ENCODE measurements at places on chromosomes 4 and X. TPM values are rescaled to one million over a fixed set of nuclear protein-coding genes. Genes with fewer than 3 reads are reported as not detected.
A peak's percentile ranks its signal among the peaks of the same experiment; 100 is the strongest.

DNA sequence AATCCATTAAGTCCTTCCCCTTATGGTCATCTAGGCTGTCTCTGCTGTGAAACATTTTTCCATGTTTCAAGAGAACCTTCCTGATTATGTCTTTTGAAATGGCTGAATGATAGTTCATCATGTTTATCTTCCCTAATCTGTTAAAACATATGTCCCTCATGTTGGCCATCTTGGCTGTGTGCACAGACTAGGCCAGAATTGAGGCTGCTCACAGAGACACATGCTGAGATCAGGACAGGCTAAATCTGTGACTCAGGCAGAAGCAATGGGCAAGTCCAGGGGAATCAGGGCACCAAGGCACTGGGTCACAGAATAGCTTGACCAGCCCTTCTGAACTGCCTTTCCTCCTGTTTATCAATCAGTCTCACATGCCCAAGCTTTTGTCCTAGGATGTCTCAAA lies 78.3 kb downstream of the FHDC1 start:
- no peaks in the 10 kb centered on the region for H3K36me3 ChIP-seq
- no peak for DNase-seq
- H3K4me1 ChIP-seq, result no peaks in the 10 kb centered on the region
- no peaks in the 10 kb centered on the region for H3K27me3 ChIP-seq
- H3K27ac ChIP-seq, result no peak overlapping the region

The ATOH1 gene
- not detected for total RNA-seq

GRCh38 chr4:87209696-87210095 lies 10.7 kb downstream of the KLHL8 start:
- H3K27ac ChIP-seq, result no peak overlapping the region
- H3K36me3 ChIP-seq, result no peaks in the 10 kb centered on the region
- peaks cover 7% of the 10 kb centered on the region for H3K4me1 ChIP-seq
- DNase-seq, result peak; percentile 66

- H3K27ac ChIP-seq, result no peak overlapping the region
- H3K27me3 ChIP-seq, result no peaks in the 10 kb centered on the region
- peaks cover 17% of the 10 kb centered on the region for H3K36me3 ChIP-seq
- no peak for DNase-seq
- H3K4me1 ChIP-seq, result no peaks in the 10 kb centered on the region
- no peak overlapping the region for H3K4me3 ChIP-seq
Measured at GRCh38 chr4:173403051-173403450, 4.1 kb upstream of the SCRG1 start.

The RTL9 gene
- total RNA-seq, result 0.54 TPM

DNA sequence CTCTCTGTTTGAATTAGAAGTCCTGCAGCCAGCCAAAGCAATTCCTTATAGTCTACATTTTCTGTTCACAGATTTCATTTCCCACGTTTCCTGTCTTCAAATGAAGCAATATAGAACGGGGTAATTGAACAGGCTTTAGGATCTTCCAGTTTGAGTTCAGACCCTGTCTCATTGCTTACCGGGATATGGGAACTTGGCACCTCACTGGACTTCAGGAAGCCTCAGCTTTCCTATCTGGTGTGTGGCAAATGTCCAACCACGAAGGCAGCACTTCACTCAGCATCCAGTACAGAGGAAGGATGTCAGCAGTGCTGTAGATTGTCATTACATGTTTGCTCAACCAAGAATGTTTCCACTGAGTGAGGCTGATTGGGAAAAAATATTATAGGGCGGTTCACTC lies 271.1 kb upstream of the ZFP42 start:
- DNase-seq, result no peak
- no peaks in the 10 kb centered on the region for H3K36me3 ChIP-seq
- no peak overlapping the region for H3K27ac ChIP-seq
- no peaks in the 10 kb centered on the region for H3K4me1 ChIP-seq
- H3K27me3 ChIP-seq, result no peaks in the 10 kb centered on the region
- no peak overlapping the region for H3K4me3 ChIP-seq

- no peaks in the 10 kb centered on the region for H3K36me3 ChIP-seq
- peak overlapping the region; percentile 74 for H3K4me3 ChIP-seq
- peaks cover 59% of the 10 kb centered on the region for H3K4me1 ChIP-seq
- peak overlapping the region; percentile 98 for H3K27ac ChIP-seq
Measured at GRCh38 chr4:184647266-184648053, 1.8 kb downstream of the CASP3 start.

The POU3F4 gene
- not detected for total RNA-seq

DNA sequence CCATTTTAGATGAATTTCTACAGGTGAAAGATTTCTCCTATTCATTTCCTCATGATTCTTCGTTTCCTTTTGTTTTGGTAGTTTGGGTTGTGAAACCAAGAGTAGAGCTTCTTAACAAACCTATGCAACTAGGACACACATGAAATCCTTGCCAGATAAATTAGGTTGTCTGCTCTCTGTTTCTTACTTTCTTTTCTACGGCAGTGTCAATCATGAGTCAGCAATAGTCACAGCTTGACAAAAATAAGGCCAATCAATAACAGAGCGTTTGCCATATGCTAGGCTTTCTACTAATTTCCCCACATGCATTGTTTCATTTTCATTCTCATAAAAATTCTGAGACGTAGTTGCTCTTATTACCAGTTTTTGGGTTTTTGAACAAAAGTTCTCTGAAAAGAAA lies 20.3 kb downstream of the CLRN2 start:
- no peak overlapping the region for H3K4me3 ChIP-seq
- no peak overlapping the region for H3K27ac ChIP-seq

DNA sequence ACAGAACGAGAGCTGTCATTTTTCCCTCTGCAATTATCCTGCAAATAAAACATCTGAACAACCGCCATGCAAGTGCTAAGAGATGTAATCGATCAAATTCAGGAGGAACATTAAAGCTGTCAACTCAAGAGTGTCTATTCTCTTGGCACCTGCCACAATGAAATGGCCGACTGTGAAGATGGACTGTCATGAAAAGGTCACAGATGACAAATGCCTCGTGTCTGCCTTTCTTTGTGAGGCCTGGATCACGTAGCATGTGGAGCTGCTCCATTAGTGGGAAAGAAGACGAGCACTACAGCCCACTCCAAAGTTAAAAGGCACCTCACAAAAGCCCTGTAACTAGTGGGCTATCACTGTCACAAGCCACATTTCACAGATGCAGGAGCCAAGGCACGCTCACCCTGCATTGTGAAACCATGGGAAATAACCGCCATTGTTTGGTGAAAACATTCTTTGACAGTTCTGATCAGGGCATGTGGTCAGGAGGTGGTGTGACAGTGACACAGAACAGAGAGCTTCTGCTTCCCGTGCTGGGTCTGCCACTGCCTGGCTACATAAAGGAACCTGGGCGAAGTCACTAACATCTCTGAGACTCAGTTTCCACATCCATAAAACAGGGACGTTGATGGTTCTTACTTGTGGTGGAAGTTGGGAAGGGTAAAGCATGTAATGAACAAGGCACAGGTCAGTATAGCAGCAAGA lies 98.9 kb downstream of the EVC2 start:
- no peak overlapping the region for H3K27ac ChIP-seq
- H3K4me1 ChIP-seq, result no peaks in the 10 kb centered on the region
- H3K4me3 ChIP-seq, result no peak overlapping the region

- no peaks in the 10 kb centered on the region for H3K36me3 ChIP-seq
- H3K27ac ChIP-seq, result no peak overlapping the region
- H3K4me1 ChIP-seq, result no peaks in the 10 kb centered on the region
- no peak overlapping the region for H3K4me3 ChIP-seq
Measured at GRCh38 chrX:8049827-8050226, 121.2 kb downstream of the VCX2 start.

DNA sequence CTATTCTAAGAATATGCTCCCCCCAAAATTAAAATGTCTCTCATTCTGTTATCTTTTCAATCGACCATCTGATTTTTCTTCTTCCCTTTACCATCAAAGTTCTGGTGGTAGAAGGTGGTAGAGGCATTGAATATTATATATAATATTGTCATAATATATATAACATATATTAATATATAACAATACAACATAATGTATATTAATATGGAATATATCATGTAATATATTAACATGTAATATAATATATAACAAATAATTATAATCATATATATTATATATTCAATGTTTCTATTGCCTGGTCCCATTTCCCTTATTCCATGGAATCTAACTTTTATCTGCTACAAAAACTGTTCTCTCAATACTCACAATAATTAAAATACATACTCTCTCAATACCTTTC lies 40.6 kb downstream of the STPG2 start:
- H3K4me3 ChIP-seq, result no peak overlapping the region
- no peaks in the 10 kb centered on the region for H3K36me3 ChIP-seq
- no peaks in the 10 kb centered on the region for H3K4me1 ChIP-seq
- DNase-seq, result no peak

GRCh38 chr4:3387943-3388361 lies 53.8 kb upstream of the HGFAC start:
- peak overlapping the region; percentile 40 for H3K4me3 ChIP-seq
- no peaks in the 10 kb centered on the region for H3K27me3 ChIP-seq
- peak overlapping the region; percentile 76 for H3K27ac ChIP-seq

All from heart left ventricle (tissue), 16 donors.